PC-3 (cell line): ENCODE measurements at places on chromosomes 6 and 20. TPM values are rescaled to one million over a fixed set of nuclear protein-coding genes. Genes with fewer than 3 reads are reported as not detected.

The BMP2 gene
- 0.40 and 0.73 TPM in 2 replicates for total RNA-seq

The BRPF3 gene
- total RNA-seq = 14.3 and 21.4 TPM in 2 replicates

The UBD gene
- total RNA-seq = not detected in 2 replicates

The GLP1R gene
- total RNA-seq = not detected in 2 replicates

The FAM83C gene
- total RNA-seq = 0.12 TPM in 1 of 2 replicates, not detected in the other

The BPIFB1 gene
- total RNA-seq = not detected in 2 replicates

The SLC22A3 gene
- total RNA-seq = 0.47 and 0.92 TPM in 2 replicates

The CLPSL2 gene
- not detected in 2 replicates for total RNA-seq

The ERVFRD-1 gene
- total RNA-seq = not detected in 2 replicates

DNA sequence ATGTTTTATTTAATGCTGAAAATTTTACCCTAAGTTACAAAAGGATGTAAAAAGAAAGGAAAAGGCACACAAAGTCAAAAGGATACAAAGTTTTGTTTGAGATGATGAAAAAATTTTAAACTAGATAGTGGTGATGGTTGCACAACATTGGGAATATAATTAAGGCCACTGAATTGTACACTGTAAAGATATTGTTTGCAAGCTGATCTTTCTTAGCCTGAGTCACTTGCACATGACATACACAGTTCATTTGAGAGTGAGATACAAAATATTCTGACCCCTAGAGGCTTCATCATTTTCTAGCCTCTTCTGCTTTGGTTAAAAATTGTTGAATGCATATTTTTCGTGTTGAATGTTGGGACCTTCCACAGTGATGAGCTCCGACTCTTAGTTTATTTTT, 462.6 kb downstream of the HDGFL1 start:
- DNase-seq = peak; percentile 16

DNA sequence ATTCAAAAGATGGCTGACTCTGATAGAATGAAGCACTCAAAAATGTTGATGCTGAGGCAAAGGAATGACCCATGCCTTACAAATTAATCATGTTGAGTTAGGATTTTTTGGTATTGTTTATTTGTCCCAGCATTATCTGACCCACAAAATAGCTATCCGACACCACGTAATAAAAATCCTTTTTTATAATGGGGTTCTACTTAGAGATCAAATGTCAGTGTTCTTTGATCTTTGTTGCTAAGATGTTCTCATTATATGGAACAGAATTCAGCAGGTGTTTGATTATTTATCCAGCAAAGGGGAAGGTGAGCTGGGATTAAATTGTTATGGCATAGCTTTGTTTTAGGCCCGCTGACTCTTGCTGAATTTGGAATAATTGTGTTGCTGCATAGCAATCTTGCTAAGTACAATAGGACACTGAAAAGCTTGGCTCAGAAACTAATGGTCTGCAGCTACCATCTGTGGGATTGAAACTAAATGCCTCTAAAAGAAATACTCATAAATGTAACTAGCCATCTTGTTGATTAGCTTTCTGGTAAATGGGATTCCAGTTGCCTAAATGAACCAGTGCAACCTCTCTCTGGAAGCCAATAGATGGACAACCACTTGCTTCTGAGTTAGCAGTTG, 180.2 kb upstream of the HDAC2 start:
- no peak for DNase-seq

GRCh38 chr6:166543603-166544295, 42.7 kb downstream of the RAMACL start:
- no peak for DNase-seq

DNA sequence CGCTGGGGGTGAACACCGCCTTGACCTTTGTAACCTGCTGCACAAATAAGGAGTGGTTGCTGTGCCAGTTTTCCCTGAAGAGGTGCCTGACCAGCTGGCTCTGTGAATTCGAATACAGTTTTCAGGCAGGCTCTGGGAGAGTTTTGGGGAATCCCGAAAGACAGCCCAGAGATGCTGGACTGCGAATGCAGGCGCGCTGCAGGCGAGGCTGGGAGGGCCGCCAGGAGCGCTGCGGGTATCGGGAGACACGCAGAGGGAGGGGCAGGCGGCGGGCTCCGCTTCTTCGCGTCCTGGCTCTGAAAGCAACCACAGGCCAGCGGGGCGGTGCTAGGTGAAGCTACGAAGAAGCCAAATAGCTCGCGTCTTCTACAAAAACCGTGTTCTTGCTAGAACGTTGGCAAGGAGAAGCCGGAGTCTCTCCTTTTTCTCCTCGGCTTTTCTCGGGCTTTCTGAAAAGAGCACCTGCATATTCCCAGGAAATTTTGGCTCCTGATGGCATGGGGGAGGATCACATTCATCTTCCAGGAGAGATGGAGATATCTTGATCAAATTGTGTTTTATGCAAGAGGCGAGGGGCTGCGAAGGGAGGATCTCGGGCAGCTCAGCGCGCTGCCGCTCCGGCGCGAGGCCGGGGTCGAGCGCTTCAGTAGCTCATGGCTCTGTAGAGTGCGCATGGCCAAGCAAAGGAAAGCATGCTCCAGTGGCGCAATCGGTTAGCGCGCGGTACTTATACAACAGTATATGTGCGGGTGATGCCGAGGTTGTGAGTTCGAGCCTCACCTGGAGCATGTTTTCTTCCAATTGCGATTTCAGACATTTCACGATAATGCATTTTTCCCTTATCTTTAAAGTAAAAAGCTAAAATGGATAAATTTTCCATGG, 158.1 kb upstream of the ZNF184 start:
- peak; percentile 66 for DNase-seq

GRCh38 chr20:3797592-3798372, 1.7 kb downstream of the CDC25B start:
- DNase-seq = peak; percentile 60

GRCh38 chr6:166286839-166287271, 21.3 kb downstream of the PRR18 start:
- no peak for DNase-seq

DNA sequence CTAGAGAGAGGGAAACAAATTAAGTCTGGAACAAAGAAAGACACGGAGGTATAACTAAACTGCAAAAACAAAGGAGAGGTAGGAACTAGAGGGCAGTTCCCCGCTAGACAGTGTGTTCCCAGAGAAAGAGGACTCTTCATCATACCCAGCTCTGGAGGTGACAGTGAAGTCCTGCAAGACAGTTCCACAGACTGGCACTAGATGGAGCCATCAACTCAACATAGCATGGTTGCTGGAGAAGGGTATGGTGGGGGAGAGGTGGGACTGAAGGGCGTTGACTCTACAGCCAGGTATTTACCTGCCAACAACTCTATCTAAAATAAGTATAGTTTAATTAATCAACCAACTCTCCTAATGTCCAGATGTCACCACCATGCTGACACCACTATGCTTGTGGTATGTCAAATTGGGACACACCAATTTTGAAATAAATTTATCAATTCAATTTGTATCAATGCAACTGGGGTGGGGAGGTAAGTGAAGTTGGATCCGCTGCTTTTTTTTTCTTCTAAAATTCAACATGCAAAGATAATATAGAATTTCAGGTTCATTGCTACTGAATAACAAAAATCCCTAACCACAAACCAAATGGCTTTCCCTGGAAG, 9.7 kb downstream of the BACH2 start:
- DNase-seq = peak; percentile 72

GRCh38 chr6:110537208-110538123, 61.1 kb upstream of the SLC22A16 start:
- DNase-seq = peak; percentile 93

DNA sequence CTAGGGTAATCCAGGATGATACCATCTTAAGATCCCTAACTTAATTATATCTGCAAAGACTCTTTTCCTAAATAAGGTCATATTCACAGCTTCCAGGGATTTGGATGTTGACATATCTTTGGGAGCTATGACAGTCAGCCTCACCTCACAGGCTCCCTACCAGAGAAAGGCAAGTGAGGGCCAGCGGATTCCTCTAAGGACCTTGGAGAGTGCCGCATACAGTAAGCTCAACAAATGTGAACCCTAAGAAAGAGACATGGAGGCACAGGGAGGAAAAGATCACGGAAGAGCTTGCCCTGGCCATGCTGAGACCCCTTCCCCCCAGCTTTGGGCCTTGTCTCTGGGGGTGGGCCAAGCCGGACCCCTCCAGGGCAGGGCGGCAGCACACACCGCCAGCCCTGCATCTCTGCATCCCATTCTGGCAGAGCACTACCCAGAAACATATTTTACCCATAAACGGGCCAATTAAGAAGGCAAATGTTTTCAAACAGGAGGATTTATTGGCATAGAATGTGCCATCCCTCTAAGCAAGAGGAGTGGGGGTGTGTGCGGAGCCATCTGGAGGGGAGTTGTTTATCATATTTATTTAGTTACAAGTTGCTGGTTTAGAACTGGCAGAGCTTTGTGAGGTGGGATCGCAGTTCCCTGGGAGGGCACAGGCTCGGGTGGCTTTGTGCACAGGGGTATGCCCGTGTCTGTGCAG, 55.4 kb downstream of the CHMP4B start:
- DNase-seq = no peak

- DNase-seq = peak; percentile 9
Observed at GRCh38 chr6:70103798-70104197, 199.1 kb downstream of the COL9A1 start.

DNA sequence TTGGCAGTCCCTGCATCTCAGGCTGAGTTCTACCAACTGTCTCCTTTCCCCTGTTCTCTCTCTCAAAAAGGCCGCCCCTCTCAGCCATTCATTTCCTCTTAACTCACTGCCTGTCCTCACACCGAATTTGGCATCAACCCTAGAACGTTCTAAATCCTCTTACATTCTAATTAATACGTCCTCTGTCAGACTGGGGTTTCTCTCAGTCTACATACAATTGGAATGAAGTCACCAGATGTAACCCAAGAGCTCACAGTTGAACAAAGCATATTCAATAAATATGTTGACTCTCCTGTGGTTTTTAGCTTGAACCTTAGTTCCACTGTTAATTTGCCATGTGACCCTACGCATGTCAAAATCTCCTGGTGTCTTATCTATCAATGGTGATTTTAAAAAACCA, 269.6 kb downstream of the CLIC5 start:
- peak; percentile 63 for DNase-seq

GRCh38 chr6:160077526-160077925, 44.1 kb upstream of the SLC22A1 start:
- DNase-seq = no peak

DNA sequence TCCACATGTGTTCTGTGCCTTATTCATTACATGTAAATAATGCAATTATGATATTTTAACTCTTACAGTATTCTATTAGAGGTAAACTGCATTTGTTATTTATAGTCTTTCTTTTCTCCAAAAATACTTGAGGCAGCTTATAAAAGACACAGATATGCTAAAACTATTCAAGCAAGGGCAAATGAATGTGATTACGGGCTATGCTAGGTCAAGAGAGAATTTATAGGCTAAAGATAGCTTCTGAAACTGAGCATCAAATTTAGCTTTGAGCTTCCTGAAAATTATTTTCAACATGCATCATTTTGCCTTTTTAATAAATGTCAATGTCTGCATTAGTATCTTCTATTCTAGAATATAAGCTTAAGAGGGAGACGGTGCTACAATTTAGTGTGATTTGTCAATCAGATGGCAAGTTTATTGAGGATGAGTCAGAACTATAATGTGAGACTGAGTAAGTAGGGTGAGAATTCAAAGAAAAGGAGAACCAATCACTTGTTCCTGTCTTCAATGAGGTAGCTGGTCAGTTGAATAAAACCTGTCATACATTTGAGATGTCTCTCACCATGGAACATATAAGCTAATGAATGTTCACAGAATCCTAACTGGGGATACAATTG, 669.4 kb upstream of the CITED2 start:
- DNase-seq = peak; percentile 77

- DNase-seq = no peak
Observed at GRCh38 chr6:167056370-167056769, 57.2 kb downstream of the CEP43 start.

GRCh38 chr6:54307439-54307910, 766 bp upstream of the TINAG start:
- peak; percentile 59 for DNase-seq

GRCh38 chr6:74504941-74505340, 700.9 kb downstream of the COL12A1 start:
- DNase-seq = no peak

DNA sequence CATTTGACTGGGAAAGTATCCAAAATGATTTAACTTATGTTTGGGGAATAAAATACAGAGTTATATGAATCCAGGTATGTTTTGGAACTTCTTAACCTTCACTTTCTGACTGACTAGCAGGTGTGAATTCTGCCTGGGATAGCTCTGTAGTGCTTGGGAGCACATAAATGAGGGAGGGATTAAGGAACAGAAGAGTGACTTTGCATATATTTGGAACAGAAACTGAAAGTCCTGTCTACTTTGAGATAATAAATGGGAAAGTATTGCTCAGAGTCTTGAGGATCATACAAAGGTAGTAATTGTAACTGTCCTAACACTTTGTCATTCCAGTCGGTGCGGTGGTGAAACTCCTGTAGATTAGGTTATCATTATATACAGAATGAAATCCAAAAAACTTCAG, 317.6 kb downstream of the RIMS1 start:
- DNase-seq = no peak

- no peak for DNase-seq
Observed at GRCh38 chr6:150302520-150303176, 66.2 kb upstream of the IYD start.

DNA sequence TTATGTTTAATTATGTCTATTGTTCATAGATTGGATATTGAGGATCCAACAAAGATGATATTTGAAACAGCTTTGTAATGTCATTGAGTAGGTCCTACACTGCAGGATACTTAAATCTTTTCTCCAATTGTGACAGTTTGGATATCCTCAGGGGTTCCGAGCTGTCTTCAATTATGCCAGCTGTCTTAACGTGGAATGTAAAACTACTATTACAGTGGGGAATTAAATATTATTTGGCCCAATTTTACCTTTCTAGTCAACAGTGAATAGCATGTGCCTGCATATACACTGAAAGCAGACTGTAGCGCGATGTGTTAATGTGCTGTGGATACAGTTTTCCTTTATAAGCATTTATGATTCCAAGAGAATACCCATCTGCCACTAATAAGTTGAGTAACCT, 156.9 kb downstream of the GRIK2 start:
- DNase-seq = no peak

DNA sequence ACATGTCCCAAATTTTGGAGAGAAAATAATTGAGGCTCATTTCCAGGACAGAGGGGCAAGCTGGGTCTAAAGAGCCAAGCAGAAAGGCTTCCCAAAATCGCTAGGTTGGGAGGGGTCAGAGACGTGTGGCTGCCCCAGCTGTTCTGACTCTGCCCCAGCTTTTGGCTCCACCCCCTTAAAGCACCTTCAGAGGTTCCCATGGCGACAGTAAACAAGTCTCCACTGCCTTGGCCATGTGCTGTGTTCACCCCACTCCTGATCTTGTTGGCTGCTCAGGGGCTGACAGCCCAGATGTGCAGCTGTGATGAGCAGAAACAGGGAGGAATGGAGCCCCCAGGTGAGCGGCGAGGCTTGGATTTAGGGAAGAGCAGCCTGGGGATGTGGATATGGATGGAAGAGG, 72.8 kb upstream of the SPTLC3 start:
- peak; percentile 51 for DNase-seq

GRCh38 chr6:33091957-33092356, 16.2 kb downstream of the HLA-DPB1 start:
- peak; percentile 9 for DNase-seq

GRCh38 chr6:31908791-31909190, 6.9 kb upstream of the ZBTB12 start:
- DNase-seq = peak; percentile 87
